ENCODE measurements at places on chromosomes 4 and X.

DNA sequence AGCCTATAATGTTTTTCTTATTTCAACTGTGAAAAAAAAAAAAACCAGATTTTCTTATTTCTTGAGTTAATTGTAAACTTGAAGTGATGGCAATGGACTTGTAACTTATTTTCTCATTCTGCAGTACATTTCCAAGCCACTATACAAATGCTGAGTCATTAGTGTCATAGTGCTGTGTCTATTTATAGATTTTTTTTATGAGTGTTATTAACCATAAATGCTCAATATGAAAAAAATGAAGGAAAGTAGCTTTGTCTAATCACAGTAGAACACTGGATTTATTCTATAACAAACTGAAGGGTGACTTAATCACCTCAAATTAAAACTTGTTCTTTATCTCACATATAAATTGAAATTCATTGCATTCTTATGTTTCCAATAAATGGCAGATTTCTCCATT lies 718.6 kb downstream of the CCSER1 start:
- no peak for DNase-seq

DNA sequence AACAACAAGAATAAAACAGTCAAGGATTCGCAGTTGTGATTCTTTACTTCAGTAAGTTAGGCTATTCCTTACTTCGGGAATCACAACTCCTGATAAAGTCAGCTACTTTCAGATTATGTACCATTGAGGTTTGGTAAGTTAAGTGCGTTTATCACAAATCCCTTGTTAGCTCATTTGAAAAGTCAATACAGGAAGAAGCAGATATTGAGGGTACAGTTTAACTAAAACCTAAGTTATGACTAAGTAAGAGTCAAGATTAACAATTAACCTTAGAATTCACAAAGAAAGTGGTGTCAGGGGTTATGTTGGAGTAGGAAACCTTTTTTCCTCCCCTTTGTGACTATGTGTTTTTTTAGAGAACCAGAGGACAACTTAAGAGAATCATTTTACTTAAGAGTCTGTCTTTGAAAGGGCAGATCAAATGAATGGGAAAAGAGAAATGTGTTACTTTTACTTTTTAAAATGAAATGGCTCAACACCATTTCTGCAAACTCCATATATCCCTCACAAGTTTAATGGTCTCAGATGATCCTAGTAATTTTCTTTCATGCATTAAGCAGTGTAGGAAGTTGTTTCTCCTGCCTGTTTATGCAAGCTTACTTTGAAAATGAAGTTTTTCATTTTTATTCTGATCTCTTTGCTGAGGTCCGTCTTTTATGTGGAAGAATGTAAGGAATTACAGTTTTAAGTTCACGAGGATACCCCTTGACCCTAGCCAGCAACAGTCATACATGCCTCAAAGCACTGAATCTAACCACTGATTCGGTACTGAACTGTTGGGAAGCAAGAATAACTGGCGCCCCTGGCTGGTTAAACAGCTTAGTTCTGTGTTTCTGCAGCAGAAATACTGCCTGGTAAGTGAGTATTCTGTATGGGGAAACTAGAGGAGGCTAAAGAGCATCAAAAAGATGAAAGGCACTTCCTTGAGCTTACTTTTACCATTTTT lies 211.7 kb downstream of the SLC4A4 start:
- peak; percentile 29 for DNase-seq

DNA sequence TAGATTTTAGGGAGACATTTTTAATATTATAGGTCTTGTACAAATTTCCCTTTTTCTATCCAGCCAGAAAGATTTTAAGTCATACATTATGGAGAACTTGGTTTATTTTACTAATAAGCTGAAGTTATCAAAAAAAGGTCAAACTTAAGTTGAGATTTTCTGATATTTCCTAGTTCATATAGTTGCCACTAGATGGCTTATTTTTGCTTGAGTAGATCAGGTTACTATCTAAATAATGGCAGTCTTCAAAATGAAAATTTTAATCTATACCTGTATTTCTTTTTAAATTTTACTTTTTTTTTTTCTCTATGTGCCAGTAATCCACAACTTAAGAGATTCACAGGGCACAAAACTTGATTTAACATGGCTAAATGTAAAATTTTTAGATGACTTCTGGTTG lies 52.3 kb downstream of the USP9X start:
- DNase-seq, result peak; percentile 20

- DNase-seq, result peak; percentile 23
Measured at GRCh38 chrX:19017271-19017670, 33.4 kb upstream of the PHKA2 start.

DNA sequence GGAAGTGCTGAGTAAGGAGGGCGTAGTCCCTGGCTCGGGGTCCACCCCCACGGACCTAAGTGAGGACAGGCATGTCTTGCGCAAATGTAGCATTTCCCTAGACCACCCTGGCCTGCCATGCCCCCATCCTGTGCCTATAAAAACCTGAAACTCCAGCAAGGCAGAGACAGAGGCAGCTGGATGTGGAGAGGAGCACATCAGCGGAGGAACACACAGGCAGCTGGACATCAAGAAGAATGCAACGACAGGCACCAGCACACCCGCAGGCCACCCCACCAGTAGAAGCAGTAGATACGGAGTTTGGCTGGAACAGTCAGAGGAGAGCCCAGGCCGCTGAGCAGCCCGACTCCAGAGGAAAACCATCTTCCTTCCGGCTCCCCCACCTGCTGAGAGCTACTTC lies 345.9 kb downstream of the FSTL5 start:
- no peak for DNase-seq

DNA sequence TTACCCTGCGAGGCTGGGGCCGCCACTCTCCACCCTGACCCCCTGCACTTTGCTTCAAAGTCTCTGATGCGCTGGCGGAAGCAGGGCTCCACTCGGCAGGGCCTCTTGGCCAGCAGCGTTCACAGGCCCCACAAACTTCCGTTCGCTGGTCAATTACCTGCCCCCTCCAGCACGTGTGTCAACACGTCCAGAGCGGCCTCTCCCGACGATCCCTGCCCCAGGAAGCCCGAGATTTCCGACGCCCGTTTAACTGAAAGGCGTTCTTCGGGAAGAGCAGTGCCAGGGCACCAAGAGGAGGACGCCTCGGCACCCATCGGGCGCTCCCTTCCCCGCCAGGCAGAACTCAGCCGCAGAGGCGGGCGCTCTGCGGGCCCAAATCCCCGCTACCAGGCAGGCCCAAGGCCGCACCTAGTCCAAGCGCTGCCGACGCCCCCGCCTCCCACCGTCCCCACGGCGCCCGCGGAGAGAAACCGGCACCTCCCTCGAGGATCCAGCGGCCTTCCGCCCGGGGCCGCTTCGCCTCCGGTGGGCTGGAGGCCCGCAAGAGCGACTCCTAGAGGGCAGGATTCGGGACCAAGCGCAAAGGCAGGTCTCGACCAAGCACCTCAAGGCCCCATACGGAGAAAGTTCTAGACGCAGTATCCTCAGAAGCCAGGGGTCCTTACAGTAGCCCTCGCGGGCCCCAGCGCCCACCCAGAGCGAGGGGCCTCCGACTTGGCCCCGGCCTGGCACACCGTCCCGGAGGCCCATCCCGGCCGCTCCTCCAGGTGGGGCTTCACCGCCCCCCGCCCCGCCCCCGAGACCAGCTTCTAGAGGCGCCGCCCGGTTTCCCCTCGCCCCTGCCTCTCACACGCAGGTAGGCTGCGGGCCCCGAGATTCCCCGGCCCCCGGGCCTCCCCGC lies 586 bp downstream of the BCAP31 start:
- DNase-seq, result peak; percentile 42

DNA sequence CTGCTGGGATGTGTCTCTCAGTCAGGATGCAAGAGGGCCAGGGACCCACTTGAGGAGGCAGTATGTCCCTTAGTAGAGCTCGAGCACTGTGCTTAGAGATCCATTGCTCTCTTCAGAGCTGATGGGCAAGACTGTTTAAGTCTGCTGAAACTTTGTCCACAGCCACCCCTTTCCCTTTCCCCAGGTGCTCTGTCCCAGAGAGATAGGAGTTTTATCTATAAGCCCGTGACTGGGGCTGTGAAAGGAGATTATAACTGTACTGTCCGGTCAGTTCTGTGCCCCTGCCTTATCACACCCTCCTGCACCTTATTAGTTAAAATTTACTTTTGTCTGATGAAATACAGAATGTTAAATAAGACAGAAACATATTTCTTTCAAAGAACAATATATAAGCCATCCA lies 378.4 kb downstream of the PABPC4L start:
- no peak for DNase-seq

- no peak for DNase-seq
Measured at GRCh38 chr4:102862016-102862415, 6.8 kb upstream of the CISD2 start.

DNA sequence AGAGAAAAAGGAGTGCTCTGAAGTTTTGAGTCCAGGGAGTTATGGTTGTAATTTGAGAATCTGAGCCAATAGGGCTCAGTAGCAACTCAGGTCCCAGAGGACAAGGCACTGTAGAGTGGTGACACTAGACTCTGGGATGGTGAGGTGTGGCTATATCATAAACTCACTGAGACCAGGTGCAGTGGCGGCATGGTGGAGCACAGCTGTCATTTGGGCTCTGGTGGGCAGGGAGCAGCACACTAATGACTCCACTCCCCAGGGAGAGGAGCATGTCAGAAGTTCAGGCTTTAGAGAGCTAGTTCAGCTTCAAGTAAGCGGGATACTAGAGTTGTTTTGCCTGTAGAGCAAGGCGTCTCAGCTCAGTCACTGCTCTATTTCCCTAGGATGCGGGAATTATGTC lies 165.4 kb upstream of the USP38 start:
- no peak for DNase-seq

DNA sequence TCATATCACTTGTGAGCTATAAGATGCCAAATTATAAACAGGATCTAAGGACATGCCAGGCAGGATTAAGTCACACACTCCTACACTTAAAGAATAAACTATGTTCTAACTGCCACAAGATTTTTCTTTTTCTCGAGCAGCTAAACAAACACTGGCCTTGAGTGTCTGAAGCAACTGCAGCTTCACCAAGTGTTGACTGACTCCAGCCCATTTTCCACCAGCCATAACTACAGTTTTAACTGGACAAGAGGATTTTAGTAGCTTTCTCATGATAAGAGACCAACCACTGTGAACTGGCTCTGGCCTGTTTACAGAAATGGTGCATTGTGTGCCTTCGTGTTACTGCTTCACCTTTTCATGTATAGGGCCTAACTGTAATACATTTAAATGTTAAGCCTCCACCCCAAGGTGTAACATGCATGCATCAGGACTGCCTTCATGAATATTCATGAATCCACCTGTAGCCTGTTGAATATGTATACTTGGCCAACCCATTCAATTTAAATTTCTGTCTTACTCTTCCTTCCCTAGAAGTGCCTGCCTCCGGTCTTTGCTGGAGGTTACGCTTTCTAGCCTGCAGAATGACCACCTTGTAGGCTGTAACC lies 10.8 kb downstream of the UCP1 start:
- no peak for DNase-seq

- no peak for DNase-seq
Measured at GRCh38 chr4:80560337-80560736, 224.8 kb downstream of the CFAP299 start.

- DNase-seq, result peak; percentile 2
Measured at GRCh38 chrX:38627683-38628082, 66.3 kb downstream of the TSPAN7 start.
